Stimulated activated CD4-positive, alpha-beta T cell treated with anti-CD3 and anti-CD28 coated beads, Interleukin-12 subunit alpha, Interleukin-12 subunit beta, amount 100 ng/mL, for 48 hours (primary cell): ENCODE measurements at places on chromosomes 3 and 15.

DNA sequence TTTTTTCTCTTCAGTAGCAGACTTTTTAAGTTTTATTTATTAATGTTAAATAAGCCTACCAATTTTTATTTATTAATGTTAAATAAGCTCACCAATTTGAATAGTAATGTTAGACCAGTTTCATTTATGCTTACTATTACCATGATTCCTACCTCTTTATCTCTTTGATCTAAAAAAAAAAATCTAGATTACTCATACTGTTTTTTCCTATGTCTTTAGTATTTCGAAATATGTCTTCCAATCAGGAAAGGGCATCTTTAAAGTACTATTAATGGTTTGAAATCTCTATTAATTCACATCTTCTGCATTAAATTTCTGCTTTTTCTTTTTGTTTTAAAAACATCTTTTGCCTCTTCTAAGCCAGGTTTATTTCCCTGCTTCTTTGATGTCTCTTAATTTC, 27.5 kb upstream of the MAPKBP1 start:
- no peak for DNase-seq

DNA sequence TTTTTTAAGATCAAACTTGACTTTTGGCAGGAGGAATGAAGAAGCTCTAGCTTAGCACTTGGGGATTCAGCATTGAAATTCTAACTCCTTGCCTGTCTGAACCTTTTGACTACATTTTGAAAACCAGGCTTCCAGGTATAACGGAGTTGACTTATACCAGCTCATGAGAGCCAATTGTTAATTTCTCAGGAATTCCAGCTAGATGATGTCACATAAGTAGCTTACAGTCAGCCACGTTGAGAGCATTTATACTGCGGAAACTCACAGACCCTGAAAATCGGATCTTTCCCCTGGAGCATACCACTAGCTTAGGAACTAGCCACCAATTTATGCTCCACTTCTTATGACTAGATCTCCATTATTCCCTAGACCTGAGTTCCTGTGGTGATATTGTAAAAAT, 321.4 kb upstream of the DPH6 start:
- no peak for DNase-seq

DNA sequence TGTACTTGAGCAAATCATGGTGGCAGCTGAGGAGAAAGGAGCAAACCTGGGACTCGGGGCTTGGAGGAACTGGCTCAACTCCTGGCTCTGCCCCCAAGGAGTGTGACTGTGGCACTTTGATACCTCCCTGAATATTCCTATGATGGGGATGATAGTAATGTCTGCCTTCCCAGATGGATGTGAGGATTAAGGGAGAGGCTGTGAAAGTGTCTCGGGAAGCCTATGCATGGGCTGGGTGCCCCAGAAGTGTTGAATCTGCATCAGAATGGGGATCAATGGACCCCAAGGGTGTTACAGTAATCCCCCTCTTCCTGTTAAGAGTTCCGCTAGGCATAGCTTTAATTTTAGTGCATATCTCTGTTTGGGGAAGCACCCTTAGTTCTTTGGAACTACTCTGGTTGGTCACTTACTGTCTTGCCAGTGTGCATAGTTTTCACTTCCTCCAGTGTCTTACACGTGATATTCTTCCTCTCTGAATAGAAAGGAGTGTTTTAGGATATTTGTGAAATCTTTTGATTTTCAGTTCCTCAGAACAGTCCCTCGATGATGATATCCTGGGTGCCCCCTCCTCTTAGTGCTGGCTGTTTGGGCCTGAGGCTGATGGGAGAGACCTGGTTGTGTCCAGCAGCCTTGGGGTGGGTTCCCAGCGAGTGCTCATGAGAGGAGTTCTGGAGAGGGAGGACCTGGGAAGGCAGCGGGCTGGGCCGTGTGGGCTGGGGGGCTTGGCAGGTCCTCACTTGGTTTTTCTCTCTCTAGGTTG, 97.5 kb downstream of the CHDH start:
- no peak for DNase-seq

DNA sequence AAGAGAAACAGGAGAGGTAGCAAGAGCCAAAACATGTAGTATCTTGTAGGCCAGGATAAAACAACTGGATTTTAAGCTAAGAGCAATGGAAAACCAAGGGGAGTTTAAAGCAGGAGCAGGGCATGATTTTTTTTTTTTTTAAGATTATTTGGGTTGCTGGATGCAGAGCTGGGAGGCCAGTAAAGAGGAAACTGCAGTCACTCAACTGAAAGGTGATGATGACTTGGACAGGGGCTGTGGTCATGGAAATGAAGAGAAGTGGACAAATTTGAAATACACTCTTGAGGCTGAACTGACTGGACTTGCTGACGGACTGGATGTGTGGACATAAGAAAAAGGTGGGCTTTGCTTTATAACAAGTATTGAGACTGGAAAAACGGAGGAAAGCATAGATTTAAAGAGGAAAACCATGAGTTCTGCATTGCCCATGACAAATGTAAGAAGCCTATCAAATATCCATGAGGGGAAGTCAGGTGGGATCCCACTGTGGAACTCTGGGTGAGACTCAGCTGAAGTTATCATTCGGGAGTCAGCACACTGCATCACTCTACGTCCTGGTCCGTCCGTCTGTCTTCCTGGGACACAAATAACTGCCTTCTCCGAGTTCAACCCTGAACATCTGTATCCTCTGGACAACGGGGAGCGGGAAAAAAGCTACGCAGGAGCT, 688 bp downstream of the XPC start:
- DNase-seq = no peak

GRCh38 chr3:194906229-194906629, 220.5 kb downstream of the FAM43A start:
- DNase-seq = no peak

- no peak for DNase-seq
Observed at GRCh38 chr15:65312400-65312916, 8.0 kb downstream of the RNU5B-1 start.

DNA sequence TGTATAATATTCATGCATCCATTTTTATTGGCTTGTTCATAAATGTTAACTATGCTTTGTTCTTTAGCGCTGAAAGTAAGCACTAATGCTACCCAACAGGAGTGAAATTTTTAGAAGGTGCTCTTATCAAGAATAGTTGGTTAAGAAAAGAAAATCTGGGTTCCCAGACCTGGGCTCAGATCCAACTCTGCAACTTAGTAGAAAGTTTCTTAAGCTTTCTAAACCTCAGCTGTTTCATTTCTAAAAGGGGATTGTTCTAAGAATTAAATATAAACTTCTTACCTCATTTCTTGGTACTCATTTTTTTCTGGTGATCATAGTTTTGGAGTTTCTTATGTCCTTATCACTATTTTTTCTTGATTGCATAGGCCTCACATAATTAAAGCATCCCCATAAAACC, 12.1 kb downstream of the ARPP21 start:
- no peak for DNase-seq

GRCh38 chr3:172616031-172616461, 92.8 kb upstream of the TNFSF10 start:
- no peak for DNase-seq

DNA sequence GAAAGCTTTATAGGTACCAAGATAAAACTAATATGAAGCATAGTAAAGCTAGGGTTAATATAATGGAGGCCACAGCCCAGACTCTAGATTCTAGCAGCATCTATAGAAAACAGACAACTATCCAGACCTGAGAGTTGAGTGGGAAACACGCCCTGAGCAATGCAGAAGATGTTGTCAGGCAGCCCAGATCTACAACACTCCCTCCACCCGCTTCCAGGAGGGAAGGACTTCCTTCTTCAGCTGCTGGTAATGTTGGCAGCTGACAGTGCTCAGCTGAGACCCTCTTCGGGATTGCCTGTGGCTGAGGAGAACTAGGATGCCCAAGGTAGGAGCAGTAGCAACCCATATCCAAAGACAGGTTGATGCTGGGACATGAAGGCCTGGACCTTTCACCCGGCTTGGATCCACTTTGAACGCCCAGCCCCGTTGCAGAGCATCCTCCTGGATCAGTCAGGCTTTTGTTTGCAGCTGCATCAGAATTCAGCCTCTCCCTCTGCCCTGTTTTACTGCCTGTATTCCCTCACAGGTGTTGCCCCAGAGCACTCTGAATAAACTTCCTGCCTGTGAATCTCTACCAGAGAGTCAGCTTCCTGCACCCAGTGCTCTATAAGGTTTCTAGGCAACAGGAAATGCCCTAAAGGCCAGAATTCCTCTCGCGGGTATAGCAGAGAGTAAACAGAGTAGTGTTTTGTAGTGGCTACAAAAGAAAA, 174.7 kb upstream of the IL12A start:
- no peak for DNase-seq

DNA sequence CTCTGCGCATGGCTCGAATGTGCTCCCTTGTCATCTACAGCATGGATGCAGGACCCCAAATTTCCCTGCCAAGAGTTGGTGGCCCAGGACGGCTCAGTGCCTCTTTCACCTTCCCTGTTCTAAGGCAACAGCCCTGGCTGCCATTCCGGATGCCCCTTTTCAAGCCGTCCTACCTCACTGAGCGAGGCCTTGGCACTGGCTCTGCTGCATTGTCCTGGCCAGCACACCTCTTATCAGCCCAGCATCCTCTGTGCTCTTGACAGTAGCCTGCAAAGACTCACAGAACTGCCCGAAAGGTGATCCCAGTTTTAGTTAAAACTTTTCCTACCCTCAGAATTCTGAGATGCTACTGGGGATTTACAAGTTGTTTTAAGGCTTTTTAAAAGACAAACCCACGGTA, 122.0 kb downstream of the MECOM start:
- no peak for DNase-seq

DNA sequence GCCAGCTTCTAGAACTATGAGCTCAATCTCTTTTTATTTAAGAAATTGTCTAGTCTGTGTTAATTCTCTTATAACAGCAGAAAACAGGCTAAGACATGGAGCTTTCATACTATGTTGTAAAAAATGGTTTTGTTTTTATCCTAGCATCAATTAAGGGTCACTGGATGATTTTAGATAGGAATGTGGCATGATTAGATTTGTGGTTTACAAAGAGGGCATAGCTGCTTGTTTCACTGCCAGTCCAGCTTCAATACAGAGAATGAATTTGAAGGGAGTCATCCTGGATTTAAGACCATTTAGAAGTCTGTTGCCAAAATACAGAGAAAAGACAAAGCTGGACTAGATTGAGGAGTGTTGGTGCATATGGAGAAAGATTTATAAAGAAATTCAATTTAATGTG, 532.6 kb upstream of the CCDC54 start:
- DNase-seq = no peak

DNA sequence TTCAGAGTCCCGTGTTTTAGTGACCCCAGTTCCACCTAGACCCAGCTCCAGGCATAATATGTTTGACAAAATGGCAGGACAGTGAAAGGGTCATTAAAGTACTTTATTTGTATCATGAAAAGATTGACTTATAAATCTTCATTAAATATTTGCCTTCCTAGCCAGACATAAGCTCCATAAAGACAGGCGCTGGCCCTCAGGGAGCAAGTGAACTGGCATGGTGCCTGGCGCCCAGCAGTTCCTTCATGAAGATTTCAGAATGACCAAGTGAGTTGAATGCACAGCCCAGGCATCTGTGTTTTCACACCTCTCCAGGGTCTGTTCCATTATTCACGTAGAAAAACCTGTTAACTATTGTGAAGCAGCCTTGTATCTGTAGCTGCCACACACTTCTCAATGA, 166.2 kb downstream of the GAP43 start:
- no peak for DNase-seq

- no peak for DNase-seq
Observed at GRCh38 chr3:151459358-151459757, 1.5 kb downstream of the IGSF10 start.

DNA sequence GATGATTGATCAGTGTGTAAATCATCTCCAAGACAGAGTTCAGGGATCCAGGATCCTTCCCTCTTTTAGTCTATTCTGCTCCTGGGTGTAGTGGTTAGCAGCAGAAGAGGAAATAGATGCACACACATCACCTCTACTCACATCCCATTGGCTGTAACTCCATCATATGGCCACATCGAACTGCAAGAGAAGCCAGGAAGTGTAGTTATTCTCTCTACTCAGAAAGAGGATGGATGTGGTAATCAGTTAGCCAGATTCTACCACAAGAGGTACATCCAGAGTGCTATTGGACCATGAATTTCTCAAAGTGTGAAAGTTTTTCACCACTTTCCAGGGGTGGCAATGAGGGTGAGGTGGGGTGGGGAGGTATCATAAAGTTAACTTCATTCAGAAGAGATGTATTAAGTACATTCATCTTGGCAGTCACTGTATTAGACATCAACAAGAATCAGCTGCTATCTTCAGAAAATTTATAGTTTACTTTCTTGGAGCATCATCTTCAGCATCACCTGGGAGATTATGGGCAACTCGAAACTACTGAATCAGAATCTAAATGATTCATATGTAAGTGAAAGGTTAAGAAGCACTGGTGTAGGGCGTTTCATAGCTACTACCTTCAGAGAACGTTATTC, 60.6 kb upstream of the GAP43 start:
- DNase-seq = no peak

GRCh38 chr3:135082706-135083105, 287.6 kb downstream of the EPHB1 start:
- no peak for DNase-seq

GRCh38 chr3:184620475-184621119, 59.0 kb downstream of the EPHB3 start:
- DNase-seq = no peak

- no peak for DNase-seq
Observed at GRCh38 chr15:48411971-48412591, 80.9 kb downstream of the DUT start.

GRCh38 chr3:71067977-71068654, 515.4 kb downstream of the FOXP1 start:
- DNase-seq = no peak

DNA sequence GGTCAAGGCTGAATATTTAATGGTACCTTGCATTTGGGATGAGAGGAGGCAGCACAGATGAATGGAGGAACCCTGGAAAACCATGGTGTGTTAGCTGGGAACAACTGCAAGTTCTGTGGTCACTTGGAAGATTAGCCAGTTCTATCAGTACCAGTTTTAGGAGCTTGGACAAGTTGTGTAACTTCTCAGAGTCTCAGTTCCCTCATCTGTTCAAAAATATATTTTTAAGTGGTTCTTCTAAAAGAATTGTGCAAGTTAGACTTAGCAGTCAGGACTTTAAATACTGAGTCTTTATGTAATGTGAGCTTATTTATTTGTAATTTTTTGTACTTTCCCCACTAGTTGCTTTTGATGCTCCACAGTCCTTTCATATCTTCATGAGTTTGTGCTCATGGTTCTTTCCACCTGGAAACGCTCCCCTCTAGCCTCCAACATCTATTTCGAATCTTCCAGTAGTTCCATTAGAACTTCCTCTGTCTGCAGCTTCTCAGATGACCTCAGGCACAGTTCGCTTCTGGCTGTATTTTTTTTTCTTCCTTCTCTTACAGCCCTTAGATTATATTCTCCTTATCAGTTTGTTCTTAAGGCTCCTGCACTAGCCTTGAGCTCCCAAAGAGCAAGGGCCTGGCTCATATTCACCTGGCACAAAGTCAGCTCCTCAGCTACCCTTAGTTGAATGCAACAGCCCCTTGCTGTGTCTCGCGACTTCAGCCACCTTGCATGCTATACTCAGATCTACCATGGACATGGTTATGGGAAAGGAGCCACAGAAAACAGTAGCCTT, 27.1 kb downstream of the ITPR1 start:
- no peak for DNase-seq

GRCh38 chr15:80036071-80036470, 23.4 kb upstream of the ZFAND6 start:
- no peak for DNase-seq
